ENCODE measurements at places on chromosomes 2 and 18. TPM values are rescaled to one million over a fixed set of nuclear protein-coding genes. Genes with fewer than 3 reads are reported as not detected.

GRCh38 chr2:191923652-191923997 lies 76.7 kb upstream of the CAVIN2 start:
- no peak overlapping the region for H3K27ac ChIP-seq
- peaks cover 16% of the 10 kb centered on the region for H3K4me1 ChIP-seq
- no peak for DNase-seq
- H3K36me3 ChIP-seq, result no peaks in the 10 kb centered on the region

- H3K27me3 ChIP-seq, result no peaks in the 10 kb centered on the region
- H3K4me1 ChIP-seq, result no peaks in the 10 kb centered on the region
- H3K36me3 ChIP-seq, result no peaks in the 10 kb centered on the region
- H3K4me3 ChIP-seq, result no peak overlapping the region
- no peak for DNase-seq
- H3K27ac ChIP-seq, result no peak overlapping the region
Observed at GRCh38 chr2:182101263-182101662, 115.6 kb downstream of the PPP1R1C start.

GRCh38 chr2:231970461-231970860 lies 8.9 kb downstream of the DIS3L2 start:
- no peak for DNase-seq
- no peaks in the 10 kb centered on the region for H3K4me1 ChIP-seq
- no peak overlapping the region for H3K27ac ChIP-seq

GRCh38 chr2:88281302-88282217 lies 111.4 kb downstream of the THNSL2 start:
- no peaks in the 10 kb centered on the region for H3K4me1 ChIP-seq
- DNase-seq, result no peak
- peaks cover 12% of the 10 kb centered on the region for H3K27me3 ChIP-seq
- no peak overlapping the region for H3K4me3 ChIP-seq
- no peak overlapping the region for H3K27ac ChIP-seq

DNA sequence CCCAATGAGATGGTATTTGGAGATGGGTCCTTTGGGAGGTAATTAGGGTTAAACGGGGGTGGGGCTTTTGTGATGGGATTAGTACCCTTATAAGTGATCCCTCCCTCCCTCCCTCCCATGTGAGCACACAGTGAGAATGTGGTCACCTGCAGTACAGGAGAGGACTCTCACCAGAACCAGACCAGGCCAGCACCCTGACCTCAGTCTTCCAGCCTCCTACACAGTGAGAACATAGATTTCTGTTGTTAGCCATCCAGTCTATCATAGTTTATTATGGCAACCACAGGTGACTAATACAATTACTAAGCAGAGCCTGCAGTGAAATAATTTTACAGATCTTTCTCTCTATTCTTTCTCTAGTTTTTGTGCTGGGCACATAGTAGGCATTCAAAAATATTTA lies 137.7 kb upstream of the PKDCC start:
- no peaks in the 10 kb centered on the region for H3K36me3 ChIP-seq
- peaks cover 4% of the 10 kb centered on the region for H3K4me1 ChIP-seq
- no peaks in the 10 kb centered on the region for H3K27me3 ChIP-seq
- no peak overlapping the region for H3K27ac ChIP-seq
- no peak for DNase-seq
- H3K4me3 ChIP-seq, result no peak overlapping the region

DNA sequence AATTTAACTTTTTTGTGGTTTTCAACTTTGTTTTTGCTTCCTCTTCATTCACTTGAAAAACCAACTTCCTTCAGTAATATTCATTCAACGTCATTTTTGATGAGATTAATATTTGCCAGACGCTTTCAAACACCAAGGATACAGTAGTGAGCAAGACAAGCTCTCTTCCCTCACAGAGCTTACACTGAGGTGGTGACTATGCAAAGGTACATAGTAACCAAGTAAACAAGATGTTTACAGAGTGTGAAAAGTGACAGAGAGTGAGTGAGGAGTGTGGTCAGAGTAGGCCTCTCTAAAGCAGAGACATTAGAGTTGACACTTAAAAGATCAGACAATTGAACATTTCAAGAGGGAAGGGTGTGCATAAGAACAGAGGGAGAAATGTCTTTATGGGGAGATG lies 155.5 kb downstream of the TMEM247 start:
- H3K27me3 ChIP-seq, result no peaks in the 10 kb centered on the region
- no peak overlapping the region for H3K4me3 ChIP-seq
- no peaks in the 10 kb centered on the region for H3K36me3 ChIP-seq

GRCh38 chr2:216717491-216717901 lies 22.1 kb upstream of the IGFBP5 start:
- H3K27ac ChIP-seq, result no peak overlapping the region
- H3K4me1 ChIP-seq, result no peaks in the 10 kb centered on the region
- no peaks in the 10 kb centered on the region for H3K27me3 ChIP-seq
- H3K36me3 ChIP-seq, result no peaks in the 10 kb centered on the region
- DNase-seq, result no peak

- DNase-seq, result no peak
- H3K4me1 ChIP-seq, result peaks cover 18% of the 10 kb centered on the region
- peaks cover 100% of the 10 kb centered on the region for H3K27me3 ChIP-seq
- no peaks in the 10 kb centered on the region for H3K36me3 ChIP-seq
- H3K27ac ChIP-seq, result no peak overlapping the region
- peak overlapping the region; percentile 18 for H3K4me3 ChIP-seq
Observed at GRCh38 chr2:118834901-118835745, 12.3 kb downstream of the EN1 start.

DNA sequence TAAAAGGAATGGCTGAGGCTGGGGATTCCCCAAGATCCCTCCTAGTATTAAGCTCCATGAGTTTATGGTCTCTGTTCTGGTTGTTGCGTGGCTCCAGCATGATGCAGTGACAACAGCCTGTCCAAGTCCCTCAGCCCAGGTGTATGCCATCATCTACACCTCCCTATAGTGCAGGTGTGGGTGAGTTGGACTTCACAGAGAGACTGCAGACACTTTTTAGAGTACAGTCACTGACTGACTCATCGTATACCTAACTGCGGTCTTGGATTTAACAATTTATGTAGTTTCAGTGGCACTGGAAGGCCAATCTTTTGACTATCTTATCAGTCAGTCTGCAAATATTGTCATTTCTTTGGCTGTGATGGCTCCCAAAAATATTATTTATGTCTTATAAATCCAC lies 415.0 kb downstream of the TMX3 start:
- H3K27ac ChIP-seq, result no peak overlapping the region
- no peak overlapping the region for H3K4me3 ChIP-seq
- H3K4me1 ChIP-seq, result no peaks in the 10 kb centered on the region
- H3K36me3 ChIP-seq, result no peaks in the 10 kb centered on the region
- no peak for DNase-seq

- no peak overlapping the region for H3K27ac ChIP-seq
- no peak overlapping the region for H3K4me3 ChIP-seq
- no peaks in the 10 kb centered on the region for H3K27me3 ChIP-seq
- no peaks in the 10 kb centered on the region for H3K36me3 ChIP-seq
Observed at GRCh38 chr2:230050136-230050535, 18.6 kb downstream of the SLC16A14 start.

DNA sequence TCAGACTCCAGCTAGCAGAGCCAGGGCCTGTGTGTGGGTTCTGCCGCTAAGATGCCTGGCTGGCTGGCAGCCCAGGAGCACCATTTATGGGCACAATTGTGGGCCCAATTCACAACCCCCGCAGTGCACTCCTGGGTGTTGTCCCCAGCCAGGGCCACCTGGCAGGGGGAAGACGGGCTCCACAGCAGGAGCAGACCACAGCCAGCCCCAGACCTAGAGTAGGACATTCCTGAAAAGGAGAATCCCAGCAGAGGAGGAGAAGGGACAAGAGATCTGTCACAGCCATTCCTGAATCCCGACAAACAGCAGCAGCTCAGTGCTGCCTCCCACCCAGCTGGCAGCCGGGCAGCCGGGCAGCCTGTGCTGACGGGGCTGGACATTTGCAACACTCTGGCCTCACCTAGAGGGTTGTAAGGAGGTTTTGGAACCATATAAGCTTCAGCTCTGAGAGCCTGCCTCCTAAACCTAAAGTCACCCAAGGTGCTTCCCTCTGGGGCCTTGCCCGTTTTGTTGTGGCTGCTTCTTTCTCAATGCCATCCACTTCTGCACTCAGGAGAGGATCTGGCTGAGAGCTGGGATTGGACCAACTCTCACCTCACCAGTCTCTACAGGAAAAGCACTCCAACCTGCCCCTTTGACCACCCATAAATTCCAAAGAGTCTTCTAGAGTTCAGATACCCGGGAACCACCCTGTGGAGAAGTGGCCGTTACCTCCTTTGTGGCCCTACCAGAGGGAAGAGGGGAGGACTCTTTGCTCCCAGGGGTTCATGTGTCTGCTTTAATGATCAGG lies 4.1 kb upstream of the TMEM177 start:
- H3K4me3 ChIP-seq, result no peak overlapping the region
- H3K36me3 ChIP-seq, result no peaks in the 10 kb centered on the region

- no peaks in the 10 kb centered on the region for H3K36me3 ChIP-seq
- H3K27ac ChIP-seq, result peak overlapping the region; percentile 74
- H3K27me3 ChIP-seq, result no peaks in the 10 kb centered on the region
- peak overlapping the region; percentile 15 for H3K4me3 ChIP-seq
Observed at GRCh38 chr18:13382366-13382953, 163.9 kb downstream of the LDLRAD4 start.

The UGT1A6 gene
- total RNA-seq, result 20.2 TPM

All from transverse colon (tissue), 4 donors.